GM23338 (cell line): ENCODE measurements at places on chromosomes 3 and 15.

DNA sequence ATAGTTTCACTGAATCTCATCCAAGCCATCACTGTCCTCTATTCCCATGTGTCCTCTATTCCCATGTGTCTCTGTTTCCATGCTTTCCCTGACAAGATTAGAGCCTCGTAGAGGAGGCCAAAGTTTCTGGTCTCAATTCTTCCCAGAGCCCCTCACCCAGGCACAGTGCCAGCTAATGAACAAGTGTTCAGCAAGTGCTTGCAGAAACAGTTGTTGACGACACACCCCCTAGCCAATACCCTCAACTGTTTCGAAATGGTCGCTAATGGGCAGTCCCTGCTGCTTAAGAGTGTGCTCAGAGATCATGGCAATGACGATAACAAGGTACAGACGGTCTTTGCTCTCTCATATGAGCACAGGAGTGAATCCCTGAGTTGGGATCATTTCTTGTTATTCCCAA lies 73.4 kb downstream of the FAM174B start:
- no peak for DNase-seq

DNA sequence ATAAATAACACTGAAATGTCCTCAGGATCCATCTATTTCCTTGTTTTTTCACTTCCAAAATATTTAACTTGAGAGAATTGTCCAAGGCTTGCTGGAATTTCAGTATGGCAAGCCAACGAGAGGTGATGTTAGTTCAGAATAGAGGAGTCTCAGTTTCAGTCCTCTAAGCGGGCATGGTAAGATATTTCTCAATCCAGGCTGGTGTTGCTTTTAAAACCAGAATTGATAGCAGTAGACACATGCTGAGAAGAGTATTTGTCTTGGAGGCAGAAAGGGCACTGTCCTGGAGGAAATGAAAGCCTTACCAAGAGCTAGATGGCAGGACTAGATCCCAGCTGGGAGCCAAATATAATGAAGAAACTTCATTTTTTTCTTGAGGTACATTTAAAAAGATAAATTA lies 23.1 kb downstream of the PHLDB2 start:
- DNase-seq: no peak

DNA sequence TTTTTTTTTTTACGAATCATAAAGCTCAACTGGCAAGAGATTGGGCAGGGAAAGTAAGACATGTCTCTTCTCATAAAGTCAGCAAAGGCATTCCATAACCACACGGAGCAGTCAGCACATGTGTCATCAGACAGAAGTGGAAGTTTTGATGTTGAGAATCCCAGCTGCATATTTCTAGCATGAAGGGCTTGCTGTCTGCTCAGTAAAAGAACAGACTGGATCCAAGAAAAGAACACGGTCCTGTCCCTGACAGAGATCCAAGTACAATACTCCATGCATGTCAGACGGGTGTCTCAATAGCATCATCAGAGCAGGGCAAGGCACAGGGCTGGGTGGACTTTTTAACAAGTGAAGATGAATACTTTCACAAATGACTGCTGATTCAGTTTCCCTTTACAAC lies 38.2 kb downstream of the ABI3BP start:
- no peak for DNase-seq

DNA sequence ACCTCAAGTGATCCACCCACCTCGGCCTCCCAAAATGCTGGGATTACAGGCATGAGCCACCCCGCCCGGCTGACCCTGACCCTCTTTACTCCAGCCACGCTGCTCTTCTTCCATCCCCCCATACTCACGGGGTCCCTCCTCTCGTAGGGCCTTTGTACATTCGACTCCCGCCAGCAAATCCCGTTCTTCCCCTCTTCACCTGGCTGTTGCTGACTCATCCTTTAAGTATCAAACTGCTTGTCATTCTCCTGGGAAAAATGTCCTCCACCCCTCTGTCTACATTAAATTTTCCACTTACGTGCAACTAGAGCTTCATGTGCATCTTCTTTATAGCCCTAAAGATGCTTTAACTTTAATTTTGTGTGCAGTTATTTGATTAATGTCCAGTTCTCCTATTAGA lies 203.1 kb downstream of the OPA1 start:
- no peak for DNase-seq

- no peak for DNase-seq
These were observed 35.5 kb downstream of the CRTAP start for GRCh38 chr3:33149342-33149741.

DNA sequence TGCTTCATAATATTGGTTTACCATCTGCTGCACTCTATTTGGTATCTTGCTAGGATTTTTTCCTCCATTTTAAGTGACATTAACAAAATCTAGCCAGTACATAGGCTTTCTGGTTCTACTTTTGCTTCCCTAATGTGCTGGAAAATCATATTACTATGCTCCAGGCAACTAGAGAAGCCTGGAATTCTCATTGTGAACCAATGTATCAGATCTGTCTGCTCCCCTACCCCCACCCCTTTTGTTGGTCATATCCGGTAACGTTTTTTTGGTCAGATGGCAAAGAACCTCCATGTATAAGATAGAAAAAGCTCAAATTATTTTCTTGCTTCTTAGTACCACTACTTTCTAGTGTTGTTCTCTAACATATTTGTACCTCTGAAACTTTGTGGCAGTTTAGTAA lies 17.1 kb downstream of the MAP2K5 start:
- no peak for DNase-seq

DNA sequence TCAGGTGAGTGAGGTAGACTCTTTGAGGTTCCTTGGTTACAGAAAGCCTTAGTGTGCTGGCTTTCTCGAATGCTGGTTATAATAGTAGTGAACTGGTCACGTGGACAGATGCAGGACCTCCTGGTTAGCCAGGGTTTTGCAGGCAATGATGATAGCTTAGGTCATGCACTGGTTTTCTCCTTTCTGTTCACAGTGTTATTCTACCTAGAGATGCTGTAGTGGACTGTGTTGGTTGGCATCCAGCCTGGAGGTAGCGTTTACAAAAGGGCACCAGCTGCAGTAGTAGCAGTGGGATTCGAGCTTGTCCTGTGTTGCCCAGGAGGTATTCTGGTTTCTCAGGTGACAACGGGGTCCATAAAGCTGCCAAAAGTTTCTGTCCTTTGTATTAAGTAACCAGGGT lies 27.0 kb downstream of the PCCB start:
- no peak for DNase-seq

DNA sequence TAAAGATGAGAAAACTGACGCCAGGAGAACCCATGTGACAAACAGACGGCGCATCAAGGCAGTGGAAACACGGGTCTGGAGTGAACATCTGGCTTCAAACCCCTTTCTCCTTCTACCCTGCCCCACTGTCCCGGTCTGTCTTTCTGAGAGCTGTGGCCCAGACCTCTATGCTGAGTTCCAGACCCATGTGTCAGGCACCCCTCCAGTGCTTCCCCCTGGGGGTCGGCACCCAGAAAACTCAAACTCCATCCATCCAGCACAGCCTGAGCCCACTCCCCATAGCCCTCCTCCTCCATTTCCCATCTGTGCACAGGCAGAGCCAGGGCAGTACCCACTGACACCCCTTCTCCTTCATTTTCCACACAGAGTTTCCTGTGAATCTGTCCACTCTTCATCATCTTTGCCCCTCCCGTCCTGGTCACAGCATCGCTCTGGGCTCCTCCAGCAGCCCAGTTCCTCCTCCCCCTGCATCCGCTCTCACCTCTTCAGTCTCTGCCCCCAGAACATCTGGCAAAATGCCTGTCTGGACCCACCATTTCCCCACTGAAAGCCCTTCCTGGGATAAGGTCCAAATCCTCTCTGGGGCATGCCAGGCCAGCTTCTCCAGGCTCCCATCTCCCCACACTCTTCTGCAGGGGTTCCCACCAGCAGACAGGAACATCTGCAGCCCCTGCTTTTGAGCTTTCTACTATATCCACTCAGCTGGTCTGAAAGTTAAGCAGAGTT lies 2.9 kb downstream of the FAM240A start:
- no peak for DNase-seq

DNA sequence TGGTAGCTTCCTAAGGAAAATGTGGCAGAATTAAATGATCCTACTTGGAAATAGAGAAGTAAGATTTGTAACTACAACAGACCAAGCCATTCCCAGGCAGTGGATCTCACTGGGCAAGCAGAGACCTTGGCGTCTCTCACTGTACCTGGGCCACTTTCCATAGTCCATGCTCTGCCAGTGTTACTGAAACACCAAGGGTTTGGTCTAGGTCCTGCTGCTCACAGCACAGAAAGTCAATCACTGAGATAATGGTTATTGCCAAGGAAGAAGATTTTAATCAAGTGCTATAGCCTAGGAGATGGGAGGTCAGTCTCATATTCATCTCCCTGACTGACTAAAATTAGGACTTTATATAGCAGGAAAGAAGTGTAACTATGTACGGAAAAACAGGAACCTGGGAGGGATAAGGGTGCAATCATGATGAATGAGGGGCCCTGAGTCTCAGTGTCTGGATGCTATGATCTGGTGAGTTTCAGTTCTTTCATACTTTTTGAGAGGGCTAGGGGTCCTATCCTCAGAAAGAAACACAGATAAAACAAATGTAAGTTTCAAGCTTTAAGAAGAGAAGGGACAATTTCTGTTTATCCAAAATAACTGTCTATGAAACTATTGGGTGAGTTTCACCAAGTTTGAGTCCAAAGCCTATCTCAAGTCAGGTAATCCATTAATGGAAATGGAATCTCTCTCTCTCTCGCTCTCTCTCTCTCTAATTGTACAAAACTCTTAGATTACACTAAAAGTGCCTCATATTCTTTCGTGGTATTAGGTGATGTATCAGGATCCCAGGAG lies 20.6 kb downstream of the GPR15 start:
- no peak for DNase-seq

- no peak for DNase-seq
These were observed 3.0 kb upstream of the B4GALT4 start for GRCh38 chr3:119243712-119244111.

- no peak for DNase-seq
These were observed 213.0 kb upstream of the FEZF2 start for GRCh38 chr3:62586356-62586755.

- peak; percentile 74 for DNase-seq
These were observed 36.0 kb upstream of the ULK4 start for GRCh38 chr3:41997702-41998550.

GRCh38 chr3:149468504-149469212 lies 5.8 kb upstream of the TM4SF4 start:
- no peak for DNase-seq

DNA sequence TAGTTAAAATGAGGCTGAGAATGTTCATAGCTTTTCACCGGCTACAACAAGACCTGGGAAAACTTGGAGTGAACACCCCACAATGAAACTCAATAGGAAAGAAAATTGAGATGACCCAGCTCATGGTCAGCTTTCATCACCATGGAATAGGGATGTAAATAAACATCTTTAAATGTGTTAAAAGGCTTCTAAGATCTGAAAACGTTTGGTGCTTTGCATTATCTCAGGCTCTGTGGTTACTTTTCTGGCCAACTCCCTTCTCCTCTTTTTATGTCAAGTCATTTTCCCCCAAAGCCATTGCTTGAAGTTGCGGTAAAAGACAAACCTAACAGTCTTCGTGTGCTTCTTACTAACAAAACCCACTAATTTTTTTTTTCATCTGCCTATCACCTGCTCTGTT lies 195.8 kb downstream of the MECOM start:
- peak; percentile 1 for DNase-seq

GRCh38 chr3:16885593-16886302 lies 993 bp downstream of the PLCL2 start:
- no peak for DNase-seq

GRCh38 chr3:13303410-13303809 lies 116.7 kb downstream of the NUP210 start:
- no peak for DNase-seq

DNA sequence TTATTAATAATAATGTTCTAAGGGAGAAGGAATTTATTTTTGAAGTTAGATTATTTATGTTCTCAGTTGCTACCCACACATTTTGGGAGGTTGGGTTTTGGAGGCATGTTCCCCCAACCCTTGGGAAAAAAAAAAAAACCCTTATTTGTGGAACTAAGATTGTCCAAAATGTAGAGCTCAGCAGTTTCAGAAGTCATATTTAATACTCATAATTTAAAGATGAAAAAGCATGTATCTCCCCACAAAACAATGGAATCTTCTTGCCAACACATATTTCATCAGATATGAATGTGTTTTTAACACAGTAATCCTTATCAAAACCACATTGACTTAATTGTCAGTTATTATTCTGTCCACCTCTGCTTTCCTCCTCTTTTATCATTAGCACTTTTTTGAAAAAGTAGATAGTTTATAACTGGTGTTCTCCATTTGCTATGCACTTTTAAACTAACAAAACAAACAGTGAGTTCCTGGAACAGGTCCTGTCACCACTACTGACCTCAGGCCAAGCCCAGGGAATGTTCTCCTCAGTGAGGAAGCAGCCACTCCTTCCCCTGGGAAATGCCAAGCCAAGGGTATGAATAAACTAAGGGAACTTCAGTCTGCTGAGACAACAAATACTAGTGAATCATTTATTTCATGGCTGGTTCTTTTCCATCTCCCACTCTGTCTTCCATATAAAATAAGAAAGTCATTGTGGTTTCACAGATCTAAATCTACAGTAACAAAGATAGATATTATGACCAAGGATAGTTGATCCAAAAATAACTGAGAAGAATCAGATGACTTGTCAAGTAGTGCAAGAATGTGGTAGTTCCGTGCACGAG lies 414.4 kb upstream of the ALCAM start:
- DNase-seq: no peak

GRCh38 chr3:130640027-130640426 lies 106.6 kb downstream of the PIK3R4 start:
- no peak for DNase-seq

DNA sequence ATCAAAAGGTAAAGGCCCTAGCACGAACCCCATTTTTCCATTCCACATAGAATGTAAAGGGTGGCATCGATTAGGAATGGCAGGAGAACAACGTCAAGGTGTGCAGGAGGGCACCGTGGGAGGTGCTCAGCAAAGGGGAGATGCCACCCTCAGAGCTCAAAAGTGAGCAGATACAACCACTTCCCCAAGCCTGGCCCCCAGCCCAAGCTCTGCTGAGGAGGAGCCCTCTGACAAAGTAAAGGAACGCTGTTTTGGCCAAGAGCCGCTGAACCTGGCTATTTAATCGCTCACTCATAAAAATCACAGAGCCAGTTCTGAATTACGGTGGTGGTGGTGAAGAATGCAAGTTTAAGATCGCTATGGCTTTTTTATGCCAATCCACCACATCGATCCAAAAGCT lies 12.4 kb downstream of the GNB5 start:
- DNase-seq: no peak

DNA sequence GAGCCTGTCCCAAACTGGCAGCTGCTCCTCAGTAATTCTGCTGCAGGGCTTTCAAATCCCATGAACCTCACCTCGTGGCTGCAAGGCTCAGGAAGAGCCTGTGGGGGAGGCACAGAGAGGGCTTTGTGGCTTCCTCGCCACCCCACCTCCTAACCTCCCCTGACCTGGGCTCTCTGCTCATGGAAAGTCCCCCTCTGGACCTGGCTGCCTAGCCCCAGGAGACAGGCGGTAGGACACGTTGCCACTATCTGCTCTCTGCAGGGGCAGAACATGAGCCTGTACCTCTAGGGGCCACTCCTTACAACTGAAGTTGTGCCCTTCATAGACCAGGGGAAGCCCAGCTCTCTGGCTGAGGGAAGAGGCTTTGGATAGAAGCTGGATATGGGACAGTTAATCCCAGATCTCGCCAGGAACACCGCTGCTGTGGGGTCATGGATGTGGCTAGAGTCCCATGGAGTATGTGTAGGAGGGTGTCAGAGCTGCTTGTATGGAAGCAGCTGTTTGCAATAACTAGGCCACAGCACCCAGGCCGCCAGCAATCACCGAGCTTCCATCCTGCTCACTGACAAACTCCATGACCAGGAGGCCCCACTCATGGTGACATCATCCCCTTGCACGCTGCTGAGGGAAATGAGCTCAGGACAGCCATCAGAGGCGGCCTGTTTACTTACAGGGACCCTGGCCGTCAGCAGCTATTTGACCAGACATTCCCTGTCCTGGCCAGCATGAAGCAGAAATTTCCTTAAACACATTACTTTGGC lies 34.0 kb upstream of the CILP start:
- DNase-seq: no peak

- DNase-seq: no peak
These were observed 487.6 kb downstream of the NAALADL2 start for GRCh38 chr3:175346573-175347356.
